ENCODE measurements at places on chromosomes 5 and 9. TPM values are rescaled to one million over a fixed set of nuclear protein-coding genes. Genes with fewer than 3 reads are reported as not detected.
A peak's percentile ranks its signal among the peaks of the same experiment; 100 is the strongest.

GRCh38 chr5:79754865-79755555 lies 65.4 kb downstream of the CMYA5 start:
- no peak for DNase-seq

- DNase-seq = peak; percentile 48
Observed at GRCh38 chr9:136666372-136667213, 3.9 kb downstream of the EGFL7 start.

DNA sequence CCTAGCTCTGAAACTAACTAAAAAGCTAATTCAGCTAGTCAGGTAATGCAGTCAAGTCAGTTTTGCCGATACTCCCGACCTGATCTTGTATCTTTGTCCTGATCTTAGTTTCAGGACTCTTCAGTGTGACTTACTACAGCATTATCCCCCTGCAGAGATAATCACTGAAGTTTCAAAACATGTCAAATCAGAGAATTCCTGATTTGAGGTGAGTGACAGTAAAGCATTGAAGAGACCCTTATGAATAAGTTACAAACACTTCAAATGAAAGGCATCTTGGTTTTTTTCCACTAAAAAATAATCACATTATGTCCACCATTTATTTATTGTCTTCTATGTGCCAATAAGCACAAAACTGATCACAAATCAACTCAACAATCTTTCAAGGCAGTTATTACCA lies 47.6 kb downstream of the BAAT start:
- DNase-seq = no peak

DNA sequence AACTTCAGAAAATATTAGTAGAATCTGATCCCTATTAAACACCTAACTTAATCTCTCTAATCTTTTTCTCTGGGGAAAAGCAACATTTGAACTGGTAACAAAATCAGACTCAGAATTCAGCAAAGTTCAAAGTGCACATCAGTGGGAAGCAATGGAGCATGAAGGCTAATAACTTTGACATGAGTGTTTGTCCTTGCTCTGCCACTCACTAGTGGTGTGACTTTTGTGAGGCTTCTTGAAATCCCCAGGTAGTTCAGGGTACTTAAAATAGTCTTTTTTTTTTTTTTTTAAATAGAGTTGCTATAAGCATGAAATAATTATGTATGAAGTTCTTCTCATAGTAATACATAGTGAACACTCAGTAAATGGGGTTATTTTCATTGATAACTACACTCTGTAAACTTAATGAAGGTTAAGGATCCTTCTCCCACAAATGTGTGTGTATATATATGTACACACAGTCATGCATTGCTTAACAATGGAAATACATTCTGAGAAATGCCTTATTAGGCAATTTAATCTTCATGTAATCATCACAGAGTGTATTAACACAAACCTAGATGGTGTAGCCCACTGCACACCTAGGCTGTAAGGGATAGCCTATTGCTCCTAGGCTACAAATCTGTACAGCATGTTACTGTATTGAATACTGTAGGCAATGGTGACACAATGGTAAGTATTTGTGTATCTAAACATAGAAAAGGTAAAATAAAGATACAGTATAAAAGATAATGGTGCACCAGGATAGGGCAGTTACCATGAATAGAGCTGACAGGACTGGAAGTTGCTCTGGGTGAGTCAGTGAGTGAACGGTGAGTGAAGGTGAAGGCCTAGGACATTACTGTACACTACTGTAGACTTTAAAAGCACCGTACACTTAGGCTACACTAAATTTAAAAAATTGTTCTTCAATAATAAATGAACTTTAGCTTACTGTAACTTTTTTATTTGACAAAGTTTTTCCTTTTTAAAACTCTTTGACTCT lies 73.3 kb upstream of the HMHB1 start:
- no peak for DNase-seq

DNA sequence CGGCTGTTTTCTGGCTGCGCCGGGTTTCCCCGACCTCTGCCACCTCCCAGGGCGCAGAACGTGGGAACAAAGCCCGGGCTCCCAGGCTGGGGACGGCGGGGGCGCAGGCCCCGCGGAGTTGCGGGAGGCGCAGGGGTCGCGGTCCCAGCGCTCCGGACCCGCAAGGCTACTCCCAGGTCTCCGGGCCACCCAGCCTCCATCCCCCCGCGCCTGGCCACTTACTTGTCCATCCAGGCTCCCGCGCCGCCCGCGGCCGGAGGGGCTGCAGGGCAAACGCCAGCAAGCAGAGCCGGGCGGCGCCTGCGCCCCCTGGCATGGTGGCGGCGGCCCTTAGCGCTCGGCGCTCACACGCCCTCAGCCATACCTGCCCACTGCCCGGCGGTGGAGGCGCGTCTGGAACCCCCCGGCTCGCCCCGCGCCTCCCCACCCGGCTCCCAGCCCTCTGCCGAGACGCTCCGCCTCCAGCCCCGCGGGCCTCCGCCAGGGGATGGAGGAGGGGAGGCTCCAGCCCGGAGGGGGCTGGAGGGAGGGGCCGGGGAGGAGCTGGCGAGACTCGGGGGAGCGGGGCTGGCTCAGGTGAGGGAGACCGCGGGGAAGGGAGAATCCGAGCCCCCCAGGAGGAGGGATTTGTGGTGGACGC lies at the start of gene ADAM19:
ADAM19 (minus strand) TSS at position 395 of the 640 bp plus-strand sequence; CDS start at position 316, 79 bp downstream.
- DNase-seq = peak; percentile 78

GRCh38 chr9:122456123-122456522 lies 21.6 kb downstream of the OR1J1 start:
- no peak for DNase-seq

GRCh38 chr5:24389968-24390367 lies 254.8 kb downstream of the CDH10 start:
- no peak for DNase-seq

DNA sequence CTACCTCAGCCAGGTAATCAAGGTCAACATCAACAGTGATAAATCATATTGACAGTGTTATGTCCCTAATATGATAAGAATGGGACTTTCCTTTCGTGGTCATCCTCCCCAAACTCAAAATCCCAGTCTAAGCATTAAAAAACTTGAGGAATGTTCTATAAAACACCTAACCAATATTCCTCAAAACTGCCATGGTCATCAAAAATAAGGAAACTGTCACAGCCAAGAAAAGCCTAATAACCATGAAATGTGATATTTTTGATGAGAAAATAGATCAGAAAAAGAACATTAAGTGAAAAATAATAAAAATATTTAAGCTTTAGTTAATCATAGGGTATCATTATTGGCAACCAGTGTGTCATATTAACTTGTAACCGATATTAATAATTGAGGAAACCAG lies 232.1 kb upstream of the ATP10B start:
- DNase-seq = no peak

- DNase-seq = no peak
Observed at GRCh38 chr5:128777052-128777451, 188.2 kb upstream of the SLC27A6 start.

- no peak for DNase-seq
Observed at GRCh38 chr5:10735569-10736276, 25.3 kb downstream of the DAP start.

DNA sequence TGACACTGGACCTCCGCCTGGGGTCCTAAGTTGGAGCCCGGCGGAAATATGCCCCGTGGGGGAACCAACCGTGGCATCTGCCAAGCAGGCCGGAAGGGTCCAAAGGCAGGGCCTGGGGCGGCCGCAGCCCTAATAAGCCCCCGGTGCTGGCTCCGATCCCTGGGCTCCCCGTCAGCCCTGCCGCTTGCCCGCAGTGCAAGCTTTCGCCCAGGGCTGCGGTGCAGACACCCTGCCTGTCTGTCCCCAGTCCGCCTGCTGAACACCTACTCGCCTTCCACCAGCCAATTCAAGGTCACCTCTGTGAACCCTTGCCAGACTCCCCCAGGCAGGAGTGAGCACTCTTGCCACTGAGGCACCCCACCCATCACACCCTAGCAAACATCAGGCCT lies 502 bp upstream of the PTGR1 start:
- DNase-seq = no peak

- DNase-seq = no peak
Observed at GRCh38 chr9:126156898-126157297, 169.7 kb upstream of the MVB12B start.

- peak; percentile 94 for DNase-seq
Observed at GRCh38 chr5:55597014-55597981, 62.5 kb upstream of the PLPP1 start.

Gene PCDHA10
- total RNA-seq = 0.11 TPM

Gene MSX2
- 2.4 TPM for total RNA-seq

Gene PCDHA9
- not detected for total RNA-seq

Gene TPRN
- 14.3 TPM for total RNA-seq

Gene PGM5
- not detected for total RNA-seq

Gene SAXO1
- total RNA-seq = not detected

Gene MORN5
- not detected for total RNA-seq

Gene ADGRV1
- total RNA-seq = not detected

All from GM23248 (cell line).